ENCODE measurements at places on chromosomes 2 and 18. TPM values are rescaled to one million over a fixed set of nuclear protein-coding genes. Genes with fewer than 3 reads are reported as not detected.
A peak's percentile ranks its signal among the peaks of the same experiment; 100 is the strongest.

The CFAP65 gene
- not detected for total RNA-seq

The ASXL3 gene
- total RNA-seq, result 4.1 TPM

The NEMP2 gene
- total RNA-seq, result 3.6 TPM

The ANKRD30BL gene
- not detected for total RNA-seq

The MYO1B gene
- total RNA-seq, result 8.7 TPM

The CENPA gene
- not detected for total RNA-seq

The SNTG2 gene
- total RNA-seq, result not detected

The RTP5 gene
- not detected for total RNA-seq

The ALPI gene
- total RNA-seq, result not detected

The REG1B gene
- 0.46 TPM for total RNA-seq

- DNase-seq, result no peak
Measured at GRCh38 chr18:43800584-43800983, 523.3 kb upstream of the SYT4 start.

- DNase-seq, result no peak
Measured at GRCh38 chr2:144201868-144202468, 318.0 kb downstream of the ZEB2 start.

DNA sequence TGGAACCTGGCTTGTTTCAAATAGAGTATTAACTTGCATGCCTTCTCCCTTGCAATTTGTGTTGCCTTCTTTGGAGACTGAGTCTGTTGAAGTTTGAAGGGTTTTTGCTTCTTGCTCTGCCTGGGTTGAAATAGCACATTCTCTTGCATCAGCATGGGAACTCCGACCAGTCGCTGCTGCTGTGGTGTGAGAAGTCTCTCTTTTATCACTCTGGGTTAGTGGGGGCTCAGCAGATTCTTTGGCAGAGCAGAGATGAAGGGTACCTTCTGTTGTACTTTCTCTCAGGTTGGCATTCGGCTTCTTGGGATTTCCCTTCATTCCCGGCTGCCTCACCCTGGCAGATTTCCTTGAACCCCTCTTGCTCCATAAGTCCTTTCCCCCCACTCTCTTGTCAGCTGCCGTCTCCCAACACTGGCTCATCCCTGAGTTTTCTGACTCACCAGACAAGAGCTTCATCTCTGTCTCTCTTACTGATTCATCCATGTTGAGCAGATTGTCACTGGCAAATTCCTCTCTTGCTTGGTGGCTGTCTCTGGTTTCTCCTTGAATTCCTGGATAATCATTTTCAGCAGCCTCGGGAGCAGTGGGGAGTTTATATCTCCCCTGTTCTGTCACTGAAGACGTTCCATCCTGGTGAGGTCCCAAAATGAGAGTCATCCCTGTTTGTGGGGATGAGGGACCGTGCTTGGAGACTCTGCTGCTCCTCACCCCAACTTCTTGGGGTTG is 49.9 kb downstream of the ALPK2 start:
- no peak for DNase-seq

DNA sequence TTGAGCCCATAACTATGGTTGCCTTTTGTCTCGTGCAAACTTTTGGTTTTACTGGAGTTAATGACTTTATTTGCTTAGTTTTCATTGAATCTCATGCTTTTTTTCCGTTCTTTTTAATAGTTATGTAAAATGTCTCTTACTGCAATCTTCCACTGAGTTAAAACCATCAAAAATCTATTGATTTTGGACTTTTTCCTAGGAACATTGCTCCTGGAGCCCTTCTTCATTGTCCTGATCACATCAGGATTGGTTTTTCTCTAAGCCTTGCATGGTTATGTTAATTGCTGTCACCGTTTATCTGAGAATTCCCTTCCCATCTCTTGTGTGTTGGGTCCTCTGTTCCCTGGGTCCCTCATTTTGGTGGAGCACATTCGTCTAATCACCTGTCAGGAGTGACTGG is 125.5 kb downstream of the PARD3B start:
- DNase-seq, result no peak

- peak; percentile 19 for DNase-seq
Measured at GRCh38 chr2:66536997-66537396, 102.1 kb downstream of the MEIS1 start.

DNA sequence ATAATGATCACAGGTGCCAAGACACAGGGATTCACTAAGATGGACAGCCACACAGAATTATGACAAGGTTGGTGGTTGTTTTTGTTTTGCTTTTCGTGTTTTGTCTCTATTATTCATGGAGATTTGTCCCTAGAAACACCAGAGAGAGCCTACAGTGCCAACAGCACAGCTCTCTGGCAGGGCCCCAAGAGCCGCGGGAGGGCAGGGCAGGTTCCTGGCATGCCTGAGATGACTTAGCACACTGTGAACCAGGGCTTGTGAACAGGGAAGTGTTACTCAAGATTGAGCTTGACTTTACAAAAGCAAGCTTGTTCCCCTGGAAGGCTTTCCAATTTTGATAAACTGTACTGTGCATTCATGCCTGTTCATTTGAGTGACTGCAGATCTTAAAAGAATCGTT is 437.4 kb upstream of the SALL3 start:
- peak; percentile 72 for DNase-seq

DNA sequence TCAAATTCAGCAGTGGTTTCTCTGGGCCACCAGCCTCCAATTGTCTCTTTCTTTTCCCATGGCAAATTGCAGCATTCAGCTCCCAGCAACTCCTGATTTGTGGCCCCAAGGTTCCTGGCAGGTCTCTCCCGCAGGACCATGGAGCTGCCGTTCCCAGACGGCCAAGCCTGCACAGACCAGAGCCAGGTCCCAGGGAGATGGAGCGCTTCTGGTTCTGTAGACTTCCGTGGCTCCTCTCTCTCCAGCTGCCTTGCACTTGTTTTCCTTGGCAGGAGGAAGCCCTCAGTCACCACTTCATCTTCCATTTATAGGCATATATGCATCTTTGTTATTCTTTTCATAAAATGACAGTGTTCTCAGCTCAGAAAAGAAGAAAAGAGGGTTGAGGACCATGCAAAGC is 21.7 kb downstream of the TNP1 start:
- DNase-seq, result peak; percentile 45

DNA sequence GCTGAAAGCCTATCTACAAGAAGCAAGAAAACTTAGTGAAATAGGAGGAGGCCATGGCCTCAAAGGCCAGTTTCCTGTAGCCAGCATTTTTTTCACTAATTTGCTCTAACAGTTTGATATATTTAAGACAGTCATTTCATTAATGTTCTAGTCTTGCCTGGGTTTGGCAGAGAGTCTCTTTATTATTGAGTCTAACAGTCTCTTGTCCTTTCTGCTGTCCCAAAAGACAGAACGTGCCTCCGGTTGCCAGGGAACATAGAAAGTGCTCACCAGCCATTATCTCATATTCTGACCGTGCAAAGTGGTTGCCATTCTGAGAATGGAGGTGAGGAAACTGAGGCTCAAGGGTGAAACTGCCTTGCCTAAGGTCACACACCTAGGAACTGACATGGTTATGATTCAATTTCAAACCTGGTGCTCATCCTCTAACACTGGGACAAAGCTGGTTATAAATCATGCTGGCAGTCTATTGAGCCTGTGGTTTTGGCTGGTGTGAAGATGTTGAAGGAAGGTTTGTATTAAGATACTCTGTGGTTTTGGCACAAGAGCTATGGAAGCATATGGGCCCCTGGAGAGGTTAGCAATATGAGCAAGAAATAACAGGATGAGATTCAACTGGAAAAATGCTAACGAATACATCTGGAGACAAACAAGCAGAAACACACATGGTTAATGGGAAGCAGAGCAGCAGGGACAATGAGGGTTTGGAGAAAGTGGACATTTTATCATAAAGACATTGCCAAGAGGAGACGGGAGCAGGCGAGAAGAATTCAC is 903.3 kb upstream of the KLHL29 start:
- DNase-seq, result peak; percentile 4

DNA sequence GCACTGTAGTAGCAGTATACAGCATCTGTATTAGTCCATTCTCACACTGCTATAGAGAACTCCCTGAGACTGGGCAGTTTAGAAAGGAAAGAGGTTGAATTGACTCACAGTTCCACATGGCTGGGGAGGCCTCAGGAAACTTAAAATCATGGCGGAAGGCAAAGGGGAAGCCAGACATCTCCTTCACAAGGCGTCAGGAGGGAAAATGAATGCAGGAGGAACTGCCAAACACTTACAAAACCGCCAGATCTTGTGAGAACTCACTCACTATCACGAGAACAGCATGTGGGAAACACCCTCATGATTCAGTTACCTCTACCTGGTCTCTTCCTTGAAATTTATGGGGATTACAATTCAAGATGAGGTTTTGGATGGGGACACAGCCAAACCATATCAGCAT is 25.4 kb downstream of the MAP4K4 start:
- no peak for DNase-seq

- no peak for DNase-seq
Measured at GRCh38 chr18:46297621-46298020, 193.4 kb downstream of the HAUS1 start.

DNA sequence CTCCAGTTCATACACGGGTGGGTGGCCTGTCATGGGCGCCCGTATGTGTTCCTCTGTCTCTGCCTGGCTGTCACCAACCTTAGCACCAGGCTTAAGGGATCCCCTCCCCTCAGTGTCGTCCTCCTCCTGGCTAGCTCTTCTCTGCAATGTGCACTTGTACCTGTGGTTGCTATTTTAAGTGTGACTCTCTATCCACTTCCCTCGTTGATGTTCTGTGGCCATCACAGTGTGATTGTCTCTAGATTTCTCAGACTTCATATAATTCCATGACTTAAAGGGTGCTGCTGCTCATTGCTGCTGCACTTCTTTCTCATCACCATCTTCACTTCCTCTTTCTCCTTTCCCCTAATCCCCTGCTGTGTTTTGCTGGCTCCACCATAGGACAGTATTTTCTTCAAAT is 143.4 kb downstream of the EML6 start:
- no peak for DNase-seq

DNA sequence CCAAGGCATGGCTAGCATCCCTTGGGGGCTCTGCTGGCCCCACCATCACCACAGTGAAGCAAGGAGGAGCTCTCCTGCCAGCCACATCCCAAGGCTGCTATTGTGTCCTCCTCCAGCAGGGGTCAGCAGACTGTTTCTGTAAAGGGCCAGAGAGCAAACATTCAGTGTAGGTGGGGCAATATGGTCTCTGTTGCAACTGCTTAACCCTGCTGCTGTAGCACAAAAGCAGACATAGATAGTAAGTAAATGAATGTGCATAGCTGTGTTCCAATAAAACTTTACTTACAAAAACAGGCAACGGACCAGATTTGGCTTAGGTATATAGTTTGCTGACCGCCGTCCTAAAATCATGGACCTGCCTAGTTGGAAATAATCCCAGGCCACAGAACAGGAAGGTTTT is 36.4 kb upstream of the ZBTB7C start:
- DNase-seq, result peak; percentile 73

DNA sequence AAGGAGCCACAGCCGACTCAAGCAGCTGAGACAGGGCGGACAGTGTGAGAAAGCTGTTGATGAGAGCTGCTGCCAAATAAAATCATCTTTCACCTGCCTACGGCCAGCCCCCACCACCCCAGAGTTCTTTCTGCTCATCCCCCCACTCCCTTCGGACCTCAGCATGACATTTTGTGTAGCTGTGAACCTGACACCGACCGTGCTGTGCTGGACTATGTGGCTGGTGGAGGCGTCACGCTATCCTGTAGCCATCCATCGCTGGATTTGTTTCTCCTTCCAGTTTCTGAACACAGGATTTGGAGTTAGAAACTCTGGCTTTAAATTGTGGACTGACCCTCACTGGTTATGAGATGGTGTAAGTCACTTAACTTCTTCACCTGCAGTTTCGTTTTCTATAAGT is 317.3 kb downstream of the DCDC2C start:
- DNase-seq, result no peak

DNA sequence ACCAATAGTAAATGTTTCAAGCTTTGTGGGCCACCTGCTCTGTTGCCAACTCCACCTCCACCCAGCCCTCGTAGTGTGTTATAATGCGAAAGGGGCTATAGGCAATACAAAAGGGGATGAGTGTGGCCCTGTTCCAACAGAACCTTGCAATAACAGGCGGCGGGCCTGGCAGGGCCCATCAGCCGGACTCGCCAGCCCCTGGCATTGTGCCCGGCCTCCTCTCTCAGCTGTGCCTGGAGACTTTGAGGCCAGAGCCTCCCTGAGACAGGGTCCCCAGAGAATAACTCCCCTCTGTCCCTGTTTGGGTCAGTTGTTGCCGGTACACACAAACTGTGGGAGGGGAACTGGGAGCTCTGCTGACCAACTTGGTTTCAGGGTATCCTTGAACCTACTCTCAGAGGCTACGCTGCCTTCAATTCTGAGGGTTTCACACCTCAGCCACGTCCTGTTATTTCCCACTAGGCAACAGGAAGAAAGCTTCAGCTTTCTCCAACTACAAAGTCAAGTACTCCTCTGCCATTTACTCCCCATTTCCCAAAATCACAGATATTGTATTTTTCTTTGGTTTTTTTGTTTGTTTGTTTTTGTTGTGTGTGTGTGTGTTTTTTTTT is 58.0 kb upstream of the ZNF236 start:
- no peak for DNase-seq

- DNase-seq, result no peak
Measured at GRCh38 chr2:179612591-179613298, 248.7 kb downstream of the ZNF385B start.

GRCh38 chr2:74525717-74526648 is at the start of gene DQX1:
DQX1 (minus strand) TSS chr2:74526231; CDS start chr2:74525729, 502 bp downstream.
- DNase-seq, result no peak

GRCh38 chr18:60452421-60452820 is 79.8 kb upstream of the MC4R start:
- DNase-seq, result no peak

- DNase-seq, result no peak
Measured at GRCh38 chr2:25419678-25420242, 78.0 kb upstream of the DNMT3A start.

DNA sequence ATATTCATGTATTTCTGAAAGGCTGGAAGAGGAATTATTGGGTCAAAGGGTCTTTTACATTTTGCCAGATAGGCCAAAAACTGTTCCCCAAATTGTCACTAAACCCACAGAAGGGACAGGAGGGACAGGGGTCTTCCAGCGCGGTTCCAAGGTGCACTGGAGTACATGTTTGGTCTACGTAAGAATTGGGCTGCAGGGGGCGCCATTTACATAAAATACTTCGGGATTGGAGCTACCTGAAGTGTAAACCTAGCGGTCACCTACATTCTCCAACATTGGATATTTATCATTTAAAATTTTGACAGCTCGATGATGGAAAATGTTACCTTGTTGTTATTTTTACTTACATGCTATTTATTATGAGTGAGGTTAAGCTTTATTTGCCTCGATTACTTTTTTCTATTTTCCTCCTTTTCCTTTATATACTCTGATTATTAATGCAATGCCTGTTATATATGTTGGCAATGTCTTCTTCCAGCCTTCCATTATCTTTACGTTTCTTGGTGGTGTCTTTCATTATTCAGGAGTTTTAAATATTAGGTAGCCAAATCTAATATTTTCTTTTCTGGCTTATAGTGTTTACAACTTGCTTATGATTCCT is 43.0 kb upstream of the RAB6C start:
- DNase-seq, result no peak

- no peak for DNase-seq
Measured at GRCh38 chr2:121638333-121638732, 10.9 kb downstream of the CLASP1 start.
